ENCODE measurements at places on chromosomes 13 and 19.

- DNase-seq = no peak
Observed at GRCh38 chr13:48393698-48394085, 19.2 kb downstream of the LPAR6 start.

DNA sequence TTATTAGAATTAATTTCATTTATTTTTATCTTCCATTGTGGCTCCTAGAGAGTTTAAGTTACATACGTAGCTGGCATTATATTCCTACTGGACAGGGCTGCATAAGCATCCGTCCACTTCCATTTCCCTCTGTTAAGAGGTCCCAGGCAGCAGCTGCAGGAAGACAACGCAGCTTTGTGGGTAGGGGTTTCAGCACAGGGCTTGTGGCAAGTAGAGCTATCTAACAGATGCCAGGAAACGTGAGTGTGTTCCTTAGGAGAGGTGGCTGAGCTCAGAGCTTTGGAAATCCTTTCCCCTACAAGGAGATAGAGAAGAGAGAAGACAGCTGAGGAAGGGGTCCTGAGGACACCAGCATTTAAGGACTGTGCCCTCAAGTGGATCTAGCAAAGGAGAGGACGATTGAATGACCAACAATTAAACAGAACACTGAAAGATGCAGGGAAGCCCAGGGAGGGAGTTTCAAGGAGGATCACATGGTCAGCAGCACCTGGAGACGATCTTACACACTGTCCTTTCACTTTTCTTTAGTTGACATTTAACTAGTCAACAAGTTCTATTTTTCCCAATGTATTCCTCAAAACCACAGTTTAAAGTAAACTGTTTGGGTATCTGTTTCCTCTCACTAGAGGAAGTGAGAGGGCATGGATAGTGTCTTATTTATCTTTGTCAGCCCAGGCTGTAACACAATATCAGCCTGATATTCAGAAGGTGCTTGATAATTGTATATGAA lies 2.3 kb upstream of the N4BP2L1 start:
- peak; percentile 17 for DNase-seq

DNA sequence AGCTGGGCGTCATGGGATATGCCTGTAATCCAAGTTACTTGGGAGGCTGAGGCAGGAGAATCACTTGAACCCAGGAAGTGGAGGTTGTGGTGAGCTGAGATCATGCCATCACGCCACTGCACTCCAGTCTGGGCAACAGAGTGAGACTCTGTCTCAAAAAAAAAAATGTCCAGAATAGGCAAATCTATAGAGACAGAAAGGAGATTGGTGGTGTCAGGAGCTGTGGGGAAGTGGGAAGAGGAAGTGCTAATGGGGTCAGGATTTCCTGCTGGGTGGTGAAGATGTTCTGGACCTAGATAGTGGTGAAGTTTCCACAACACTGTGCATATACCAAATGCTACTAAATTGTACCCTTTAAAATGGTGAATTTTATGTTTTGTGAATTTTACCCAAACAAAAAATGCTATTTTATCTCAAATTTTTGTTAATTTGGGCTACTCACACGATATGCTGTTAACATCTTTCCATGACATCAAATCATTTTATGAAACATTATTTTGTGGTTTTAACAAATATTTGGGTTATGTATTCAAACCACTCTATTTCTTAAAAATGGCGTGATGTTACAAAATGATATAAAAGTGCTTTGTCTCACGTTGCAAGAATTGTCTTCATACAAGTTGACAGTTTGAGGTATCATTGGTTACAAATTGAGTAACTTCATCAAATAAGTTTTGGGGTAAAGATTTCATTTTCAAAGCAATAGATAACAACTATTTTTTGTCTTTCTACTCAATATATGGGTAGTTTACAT lies 7.4 kb upstream of the CYP4F3 start:
- no peak for DNase-seq

- no peak for DNase-seq
Observed at GRCh38 chr13:74346960-74347359, 212.8 kb upstream of the KLF12 start.

- DNase-seq = no peak
Observed at GRCh38 chr19:38695832-38696728, 48.2 kb downstream of the CAPN12 start.

DNA sequence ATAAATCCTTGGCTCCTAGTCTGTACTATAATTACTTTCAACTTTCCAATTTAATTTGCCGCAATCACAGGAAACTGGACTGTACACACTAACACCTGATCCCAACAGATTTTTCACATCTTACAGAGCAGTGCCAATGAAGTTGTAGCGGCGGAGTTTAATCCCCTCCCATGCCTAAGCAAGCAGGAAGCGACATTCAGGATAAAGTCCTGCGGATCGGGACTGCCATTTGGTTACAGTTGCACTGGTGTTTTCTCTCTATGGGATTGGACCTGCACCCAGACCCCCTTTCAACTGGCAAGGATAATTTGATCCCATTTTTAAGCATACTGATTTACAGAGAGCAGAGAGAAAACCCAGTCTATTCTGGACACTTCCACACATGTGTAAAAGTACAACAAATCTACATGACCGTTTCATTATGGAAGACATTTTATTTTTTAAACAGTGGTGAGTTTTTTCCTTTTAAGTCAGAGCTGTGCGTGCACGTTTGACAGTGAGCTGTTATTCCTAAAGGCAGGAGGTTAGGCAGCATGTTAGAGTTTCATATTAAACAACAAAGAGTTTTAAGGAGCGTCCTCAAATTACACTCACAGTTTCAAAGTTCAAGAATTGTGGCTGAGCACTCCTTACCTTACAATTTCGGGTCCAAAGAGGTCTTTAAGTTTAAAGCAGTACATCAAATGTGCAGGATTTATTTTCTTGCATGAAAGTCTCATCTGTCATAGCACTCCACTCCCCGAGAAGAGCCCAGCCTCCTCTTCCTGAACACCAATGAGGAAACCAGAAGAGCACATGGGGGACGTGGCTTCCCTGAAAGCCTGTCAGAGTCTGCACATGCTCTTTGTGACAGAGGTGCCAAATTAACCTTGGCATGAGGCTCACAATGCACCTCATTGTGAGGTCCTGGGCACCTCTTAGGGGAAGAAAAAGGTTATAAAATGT lies 141.6 kb upstream of the RFC3 start:
- DNase-seq = peak; percentile 54

GRCh38 chr19:29581398-29581797 lies 24.7 kb upstream of the POP4 start:
- DNase-seq = no peak

- no peak for DNase-seq
Observed at GRCh38 chr13:25463496-25463895, 91.7 kb downstream of the ATP8A2 start.

DNA sequence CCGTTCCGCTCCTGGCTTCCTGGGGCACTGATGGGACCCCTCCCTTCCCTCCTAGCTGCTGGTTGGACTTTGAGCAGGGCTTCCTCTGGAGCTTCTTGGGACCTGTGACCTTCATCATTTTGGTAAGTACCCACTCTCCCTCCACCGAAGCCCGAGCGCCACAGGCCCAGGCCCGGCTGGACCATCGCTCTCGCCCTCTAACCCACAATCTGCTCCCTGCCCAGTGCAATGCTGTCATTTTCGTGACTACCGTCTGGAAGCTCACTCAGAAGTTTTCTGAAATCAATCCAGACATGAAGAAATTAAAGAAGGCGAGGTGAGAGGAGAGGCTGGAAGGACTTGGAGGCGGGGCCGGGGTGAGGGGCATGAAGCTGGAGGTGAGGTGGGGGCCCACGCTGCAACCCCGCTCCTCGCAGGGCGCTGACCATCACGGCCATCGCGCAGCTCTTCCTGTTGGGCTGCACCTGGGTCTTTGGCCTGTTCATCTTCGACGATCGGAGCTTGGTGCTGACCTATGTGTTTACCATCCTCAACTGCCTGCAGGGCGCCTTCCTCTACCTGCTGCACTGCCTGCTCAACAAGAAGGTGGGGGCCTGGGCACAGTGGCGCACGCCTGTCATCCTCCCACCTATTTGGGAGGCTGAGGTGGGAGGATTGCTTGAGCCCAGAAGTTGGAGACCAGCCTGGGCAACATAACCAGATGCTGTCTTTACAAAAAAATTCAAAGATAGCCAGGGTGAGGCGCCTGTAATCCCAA lies 12.3 kb downstream of the DDX39A start:
- no peak for DNase-seq

GRCh38 chr19:39136225-39136940 lies 10.8 kb downstream of the PAK4 start:
- no peak for DNase-seq

GRCh38 chr19:6533746-6534418 lies 3.1 kb downstream of the TNFSF9 start:
- no peak for DNase-seq

GRCh38 chr19:16066611-16067104 lies 9.6 kb upstream of the TPM4 start:
- DNase-seq = peak; percentile 71

DNA sequence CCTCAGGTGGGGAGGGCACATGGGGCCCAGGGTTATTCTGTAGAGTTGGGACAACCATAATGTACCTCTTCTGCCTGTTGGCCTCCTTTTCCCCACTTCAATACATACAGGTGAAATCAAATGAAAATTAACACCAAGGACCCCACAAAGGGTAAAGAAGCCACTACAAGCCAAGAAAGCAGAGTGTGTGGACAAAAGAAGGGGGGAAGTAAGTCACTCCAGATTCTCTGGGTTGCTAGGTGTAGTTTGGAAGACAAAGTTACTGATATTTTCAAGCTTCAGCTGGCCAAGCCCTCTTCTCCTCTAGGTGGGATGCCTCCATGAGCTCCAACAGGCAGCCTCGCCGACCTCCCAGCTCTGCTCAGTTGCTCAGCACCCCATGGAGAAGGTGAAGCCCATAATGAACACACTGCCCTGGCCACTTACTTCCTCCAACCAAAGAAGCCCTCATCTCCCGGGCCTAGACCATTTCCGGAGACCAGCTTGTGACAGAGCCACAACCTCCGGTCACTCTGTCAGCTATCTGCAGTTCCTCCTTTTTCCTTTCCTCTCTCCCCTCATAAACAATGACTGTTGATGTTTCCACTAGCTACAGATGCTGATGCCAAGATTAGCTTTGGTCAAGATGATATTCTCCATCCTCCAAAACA lies 66.8 kb upstream of the MED4 start:
- DNase-seq = no peak

Measured in RPMI8226 (cell line).